ENCODE measurements at places on chromosomes 1 and 21.

DNA sequence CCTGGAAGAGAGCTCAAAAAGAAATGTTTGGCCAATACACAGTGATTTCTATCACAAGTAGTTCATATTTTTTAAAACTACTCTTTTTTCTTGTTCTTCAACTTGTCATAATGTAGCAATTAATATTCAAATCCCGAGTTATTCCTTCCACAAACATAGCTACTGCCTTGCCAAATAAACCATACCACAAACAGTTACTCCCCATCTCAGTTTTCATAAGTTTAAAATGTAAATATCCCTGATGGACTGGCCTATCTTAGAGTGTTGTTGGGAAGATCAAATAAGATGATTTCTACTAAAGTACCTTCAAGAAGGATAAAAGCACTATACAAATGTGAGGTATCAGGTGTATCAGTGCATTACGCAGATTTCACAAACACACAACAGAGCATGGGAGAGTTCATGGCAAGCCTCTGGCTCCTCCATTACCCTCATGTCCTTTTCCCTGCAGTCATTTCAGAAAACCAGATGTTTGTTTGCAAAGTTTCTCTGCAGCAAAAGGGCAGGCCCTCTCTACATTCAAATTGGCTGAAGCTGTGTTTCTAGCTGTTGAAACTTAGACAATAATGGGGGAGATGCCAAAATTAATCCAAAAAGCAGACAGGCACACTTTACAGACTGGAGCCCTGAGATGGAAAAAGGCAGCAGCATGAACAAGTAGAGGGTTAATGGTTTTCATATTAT is 16.1 kb downstream of the WLS start:
- no peak for DNase-seq

DNA sequence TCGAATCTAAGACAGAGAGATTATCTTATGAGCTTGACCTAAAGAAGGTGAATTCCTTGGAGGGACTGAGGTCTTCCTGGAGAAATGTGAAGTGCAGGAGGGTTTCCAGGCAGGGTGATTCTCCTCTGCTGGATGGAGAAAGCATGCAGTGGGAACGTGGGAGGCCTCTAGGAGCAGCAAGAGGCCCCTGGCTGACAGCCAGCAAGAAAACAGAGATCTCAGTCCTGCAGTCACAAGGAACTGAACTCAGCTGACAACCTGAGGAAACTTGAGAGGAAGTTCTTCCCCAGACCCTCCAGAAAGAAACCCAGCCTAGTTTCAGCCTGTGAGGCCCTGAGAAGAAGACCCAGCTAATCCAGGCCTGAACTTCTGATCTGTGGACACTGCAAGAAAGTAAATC is 345.9 kb downstream of the FAM72C start:
- no peak for DNase-seq

DNA sequence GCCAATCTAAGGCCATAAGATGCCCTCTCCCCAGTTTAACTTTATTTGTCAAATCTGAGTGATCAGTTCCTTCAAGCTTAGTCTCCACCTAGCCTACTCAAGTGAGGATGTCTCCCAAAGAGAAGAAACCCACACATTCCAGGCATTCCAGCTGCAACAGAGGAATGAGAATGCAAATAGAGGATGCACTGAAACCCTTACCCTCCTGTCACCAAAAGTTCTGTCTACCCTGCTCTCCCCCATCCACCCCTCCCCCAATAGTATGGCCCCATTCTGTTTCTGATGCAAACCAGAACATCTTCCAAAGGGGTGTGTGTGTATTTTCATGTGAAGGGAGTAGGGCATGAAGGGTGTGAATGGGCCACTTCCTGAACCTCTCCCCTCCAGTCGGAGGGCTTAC is 3.0 kb downstream of the DUSP23 start:
- no peak for DNase-seq

DNA sequence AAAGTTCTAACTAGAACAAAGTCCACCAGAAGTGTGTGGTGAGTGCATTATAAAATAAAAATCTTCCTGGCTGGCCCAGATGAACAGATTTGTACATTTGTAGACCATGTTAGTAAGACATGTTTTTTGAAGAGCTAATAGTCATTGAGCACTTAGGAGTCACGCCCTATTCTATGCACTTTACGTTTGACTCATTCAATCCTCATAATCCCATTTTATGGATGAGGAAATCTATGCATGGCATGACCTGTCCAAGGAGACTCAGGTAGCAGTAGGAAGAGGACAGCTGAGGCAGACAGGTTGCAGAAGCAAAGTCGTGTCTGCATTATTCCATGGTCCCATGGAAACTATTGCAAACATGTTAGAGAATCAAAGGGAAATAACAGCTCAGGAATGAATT is 30.3 kb upstream of the LPAR3 start:
- DNase-seq = no peak

DNA sequence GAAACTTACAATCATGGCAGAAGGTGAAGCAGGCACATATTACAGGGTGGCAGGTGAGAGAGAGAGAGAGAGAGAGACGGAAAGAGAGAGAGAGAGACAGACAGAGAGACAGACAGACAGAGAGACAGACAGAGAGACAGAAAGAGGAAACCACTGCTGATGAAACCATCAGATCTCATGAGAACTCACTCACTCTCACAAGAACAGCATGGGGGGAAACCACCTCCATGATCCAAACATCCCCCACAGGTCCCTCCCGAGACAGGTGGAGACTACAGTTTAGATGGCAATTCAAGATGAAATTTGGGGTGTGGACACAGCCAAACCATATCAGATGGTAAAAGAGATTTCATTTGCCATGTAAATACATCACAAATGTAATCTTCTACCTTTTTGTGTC is 708.1 kb downstream of the MRPL39 start:
- no peak for DNase-seq

- no peak for DNase-seq
Observed at GRCh38 chr1:72006092-72006491, 276.2 kb downstream of the NEGR1 start.

- no peak for DNase-seq
Observed at GRCh38 chr1:221583465-221583864, 158.4 kb downstream of the DUSP10 start.

GRCh38 chr1:6890686-6891085 is 105.4 kb downstream of the CAMTA1 start:
- DNase-seq = no peak

DNA sequence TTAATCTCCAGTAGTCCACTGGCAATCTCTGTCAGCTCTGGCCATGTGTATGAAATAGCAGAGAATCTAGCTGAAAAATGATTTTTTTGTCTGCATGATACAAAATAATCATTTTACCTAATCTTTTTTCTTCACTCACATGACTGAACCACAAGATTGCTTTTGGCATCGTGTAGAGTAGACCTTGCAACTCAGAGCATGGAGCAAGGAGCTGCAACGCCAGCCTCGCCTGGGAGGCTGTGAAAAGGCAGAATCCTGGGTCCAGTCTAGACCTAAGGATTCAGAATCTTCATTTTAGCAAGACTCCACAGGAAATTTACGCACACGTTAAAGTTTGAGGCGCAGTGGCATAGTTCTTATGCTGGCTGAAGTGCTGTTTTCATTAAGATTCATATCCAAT is 40.2 kb downstream of the TOMM20 start:
- no peak for DNase-seq

DNA sequence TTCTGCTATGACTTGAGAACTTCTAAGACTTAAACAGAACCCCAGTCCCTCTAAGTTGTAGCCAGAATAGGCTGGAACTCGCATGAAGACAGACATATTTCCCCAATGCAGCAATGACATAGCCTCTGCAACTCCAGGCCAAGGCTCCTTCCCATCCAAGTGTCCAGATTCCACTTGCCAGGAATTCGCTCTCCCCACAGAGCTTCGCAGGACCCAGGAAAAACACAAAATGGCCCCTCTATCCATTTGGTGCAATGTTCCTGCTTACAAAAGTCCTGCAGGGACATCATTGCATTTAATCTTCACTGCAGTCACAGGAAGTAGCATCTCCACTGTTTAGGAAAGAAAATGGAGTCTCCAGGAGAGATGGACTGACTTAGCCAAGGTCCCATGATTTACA is 147.5 kb upstream of the KLHDC7A start:
- no peak for DNase-seq

DNA sequence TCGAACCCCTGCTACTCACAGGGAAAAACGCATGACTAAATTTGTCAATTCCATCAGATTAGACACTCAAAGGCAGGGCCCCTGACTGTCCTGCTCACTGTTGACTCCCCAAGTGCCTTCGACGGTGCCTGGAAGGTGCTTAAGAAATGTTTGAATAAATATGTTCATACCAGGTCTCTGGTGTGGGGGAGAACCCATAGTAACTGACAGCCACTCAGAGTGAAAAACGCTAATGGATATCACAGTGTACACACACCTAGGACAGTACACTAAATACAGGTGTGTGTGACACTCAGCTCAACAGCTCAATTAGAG is 39.7 kb upstream of the WASF2 start:
- DNase-seq = no peak

GRCh38 chr1:54439550-54440223 is 33.5 kb upstream of the SSBP3 start:
- DNase-seq = no peak

GRCh38 chr1:86419277-86419903 is 4.6 kb upstream of the CLCA2 start:
- DNase-seq = peak; percentile 43

- no peak for DNase-seq
Observed at GRCh38 chr1:149942207-149942606, 5.5 kb upstream of the MTMR11 start.

GRCh38 chr1:162258394-162258793 is 118.3 kb downstream of the SPATA46 start:
- DNase-seq = no peak

DNA sequence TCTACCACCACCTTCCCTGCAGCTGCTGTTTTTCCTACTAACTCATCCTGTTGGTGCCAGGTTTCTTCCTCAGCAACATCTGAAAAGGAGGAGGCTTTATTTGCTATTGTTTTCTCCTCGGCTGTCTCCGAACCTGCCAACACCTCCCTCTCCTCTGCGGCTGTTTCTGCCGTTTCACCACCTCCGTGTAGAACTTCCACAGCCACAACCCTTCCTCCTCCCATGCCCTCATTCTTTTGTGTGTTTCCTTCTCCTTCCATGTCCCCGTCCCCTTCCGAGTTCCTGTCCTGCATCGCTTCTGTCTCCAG is 59.0 kb upstream of the LRRC53 start:
- DNase-seq = no peak

- no peak for DNase-seq
Observed at GRCh38 chr1:117631359-117632160, 25.7 kb downstream of the TENT5C start.

GRCh38 chr1:217561446-217561845 is 69.4 kb downstream of the GPATCH2 start:
- DNase-seq = no peak

DNA sequence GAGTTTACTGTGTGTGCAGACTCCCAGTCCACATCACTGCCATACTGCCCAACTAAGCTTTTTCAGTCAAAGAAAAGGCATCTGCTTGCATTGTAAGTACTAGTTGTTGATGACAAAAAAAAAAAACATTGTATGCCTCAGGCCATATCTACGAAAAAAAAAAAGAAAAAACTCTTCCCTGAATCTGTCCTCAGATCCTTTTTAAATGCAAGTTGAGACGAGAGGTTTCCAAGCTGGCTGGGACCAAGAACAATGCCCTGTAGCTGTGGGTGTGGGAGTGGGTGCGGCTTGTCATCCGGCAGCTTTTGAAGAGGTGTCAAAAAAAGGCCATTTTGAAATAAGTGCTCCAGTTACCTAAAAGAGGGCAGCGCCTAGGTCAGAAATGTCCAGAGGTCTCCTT is 29.2 kb upstream of the HHAT start:
- DNase-seq = no peak

GRCh38 chr1:91844862-91845528 is 41.0 kb downstream of the TGFBR3 start:
- DNase-seq = no peak

DNA sequence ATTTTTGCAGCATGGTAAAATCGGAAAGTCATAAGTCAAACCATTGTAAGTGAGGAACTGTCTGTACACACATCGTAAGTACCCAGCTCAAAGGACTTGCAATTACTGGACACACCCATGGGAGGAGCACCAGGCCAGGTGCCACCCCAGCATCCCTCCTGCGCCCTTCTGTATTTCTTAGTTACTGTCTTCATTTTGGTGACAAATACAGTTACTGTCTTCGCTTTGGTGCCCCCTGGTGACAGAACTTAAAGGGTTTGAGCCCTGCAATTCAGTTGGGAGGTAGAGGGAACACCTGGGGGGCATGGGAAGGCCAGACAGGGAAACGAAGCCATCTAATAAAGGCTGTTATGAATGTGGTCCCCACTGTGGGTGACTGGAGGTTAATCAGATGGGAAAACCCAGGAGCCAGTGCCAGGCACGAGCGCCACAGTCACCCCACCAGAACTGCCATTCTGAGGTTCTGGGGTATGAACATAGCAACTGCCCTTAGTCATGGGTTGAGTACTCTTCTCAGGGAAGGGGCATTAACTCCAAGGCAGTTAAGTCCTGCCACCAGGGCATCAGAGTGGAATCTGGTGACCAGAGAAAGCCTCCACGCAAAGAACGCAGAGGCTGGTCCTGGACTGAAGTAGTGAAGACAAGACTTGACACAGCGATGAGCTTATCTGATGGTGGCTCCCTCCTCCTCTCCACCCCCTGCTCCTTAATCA is 612.9 kb downstream of the PTPRU start:
- DNase-seq = peak; percentile 48

DNA sequence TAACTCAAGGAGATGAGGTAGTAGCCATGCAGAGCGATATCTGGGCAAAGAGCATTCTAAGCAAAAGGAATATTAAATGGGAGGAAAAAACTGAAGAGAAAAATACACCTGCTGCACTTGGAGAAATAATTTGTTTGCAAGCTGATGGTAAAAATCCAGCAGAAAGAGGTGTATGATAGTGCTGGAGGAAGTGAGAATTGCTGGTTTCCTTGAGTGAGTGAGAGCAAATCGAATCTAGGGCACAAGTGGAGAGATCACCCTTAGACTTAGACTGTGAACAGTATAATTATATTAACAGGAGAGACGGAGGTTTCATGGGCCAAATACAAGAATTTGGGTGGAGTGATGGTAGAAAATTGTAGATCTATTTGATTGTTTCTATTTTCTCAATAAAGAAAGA is 2.7 kb upstream of the CR1 start:
- no peak for DNase-seq

GRCh38 chr1:114756949-114757454 is 782 bp downstream of the CSDE1 start:
- no peak for DNase-seq

GRCh38 chr21:32562426-32562825 is 22.9 kb downstream of the TCP10L start:
- peak; percentile 32 for DNase-seq

GRCh38 chr1:229942501-229942900 is 124.5 kb upstream of the GALNT2 start:
- DNase-seq = no peak

GRCh38 chr1:103108376-103109150 is at the start of gene COL11A1:
Gene COL11A1, minus strand, starts transcription at chr1:103108522. Its CDS starts 344 bp downstream, at chr1:103108178.
- no peak for DNase-seq

GRCh38 chr1:53379662-53380002 is 51.8 kb upstream of the LRP8 start:
- no peak for DNase-seq

- DNase-seq = no peak
Observed at GRCh38 chr1:88655140-88655539, 28.9 kb upstream of the PKN2 start.

- DNase-seq = peak; percentile 41
Observed at GRCh38 chr1:234597894-234598293, 12.1 kb downstream of the IRF2BP2 start.

GRCh38 chr1:104182251-104182650 is 432.6 kb downstream of the AMY1C start:
- no peak for DNase-seq

GRCh38 chr1:234707641-234708040 is 97.7 kb upstream of the IRF2BP2 start:
- DNase-seq = no peak

Measured in activated T-cell treated with anti-CD3 and anti-CD28 coated beads, Interleukin-2, amount 50 U/mL, for 72 hours (primary cell).